ENCODE measurements at places on chromosomes 3 and 15. TPM values are rescaled to one million over a fixed set of nuclear protein-coding genes. Genes with fewer than 3 reads are reported as not detected.

Gene MYH15
- not detected for polyA plus RNA-seq

Gene C3orf52
- polyA plus RNA-seq: not detected

Gene CADM2
- polyA plus RNA-seq: 0.64 TPM

Gene TEX9
- polyA plus RNA-seq: not detected

Gene TICRR
- polyA plus RNA-seq: not detected

Gene DNAJC13
- 3.8 TPM for polyA plus RNA-seq

Gene SPTBN5
- polyA plus RNA-seq: not detected

Gene IMPDH2
- 52.6 TPM for polyA plus RNA-seq

Gene GOLGA8M
- 0.76 TPM for polyA plus RNA-seq

Gene DAZL
- polyA plus RNA-seq: not detected

Gene CCR3
- not detected for polyA plus RNA-seq
